ENCODE measurements at places on chromosomes 13 and 19.

DNA sequence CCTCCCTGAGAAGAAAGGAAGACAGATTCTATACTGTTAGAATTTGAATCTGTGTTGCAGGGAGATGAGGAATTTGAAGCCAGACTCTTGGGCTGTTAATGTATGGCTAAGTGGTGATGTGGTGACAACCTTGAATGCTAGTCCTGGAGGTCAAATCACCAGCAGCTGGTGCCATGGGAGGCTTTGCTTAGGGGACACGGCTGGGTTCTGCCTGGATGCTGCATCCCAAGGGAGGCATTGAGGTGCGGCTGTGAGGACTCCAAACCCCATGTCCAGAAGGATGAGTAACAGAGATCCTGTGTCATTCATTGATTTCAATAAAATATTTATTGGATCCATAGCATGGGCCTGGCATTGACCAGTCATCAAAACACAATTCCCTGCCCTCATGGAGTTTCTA lies 42.3 kb downstream of the RFX2 start:
- no peak for DNase-seq

GRCh38 chr13:111233080-111233479 lies 87.4 kb upstream of the TEX29 start:
- no peak for DNase-seq

DNA sequence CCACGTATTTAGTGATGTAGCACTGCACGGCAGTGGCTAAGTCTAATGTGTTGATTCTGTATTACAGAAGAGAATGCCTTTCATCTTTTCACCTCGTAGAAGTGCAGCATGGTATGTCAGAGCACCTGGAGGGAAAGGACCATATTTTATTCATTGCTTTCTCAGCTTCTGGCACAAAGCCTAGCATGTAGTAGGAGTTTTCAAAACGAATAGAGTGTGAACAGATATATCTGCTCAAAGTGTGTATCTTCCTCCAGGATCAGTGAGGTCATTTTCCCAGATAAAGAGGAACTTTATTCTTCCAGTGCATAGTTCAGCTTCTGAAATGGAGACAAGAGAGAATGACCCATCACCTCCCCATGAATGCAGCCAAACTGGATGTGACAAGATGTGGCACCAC lies 21.2 kb upstream of the PCDH8 start:
- DNase-seq: no peak

DNA sequence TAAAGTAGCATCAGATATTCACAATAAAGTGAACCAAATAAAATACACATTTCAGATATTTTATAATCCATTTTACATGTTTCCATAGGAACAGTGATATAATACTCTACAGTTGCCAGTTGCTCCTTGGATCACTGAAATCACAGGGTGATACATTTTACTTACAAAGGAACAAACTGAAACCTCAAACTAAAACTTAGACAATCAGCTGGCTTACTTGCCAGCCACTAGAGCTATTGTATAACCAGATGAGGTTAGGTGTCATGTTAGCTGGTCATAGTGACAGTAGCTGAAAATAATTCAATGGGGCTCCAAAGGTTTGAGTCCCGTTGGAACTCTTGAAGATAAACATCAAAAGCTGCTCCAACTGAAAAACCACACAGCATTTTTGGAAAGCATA lies 274.6 kb downstream of the ITGBL1 start:
- no peak for DNase-seq

GRCh38 chr13:37601648-37602440 lies 3.3 kb upstream of the POSTN start:
- DNase-seq: no peak

Measured in stimulated activated CD8-positive, alpha-beta memory T cell treated with anti-CD3 and anti-CD28 coated beads, Interleukin-15, amount 100 ng/mL, for 4 hours (primary cell).